ENCODE measurements at places on chromosomes 7 and 10.

- peak; percentile 86 for DNase-seq
These were observed at the start of gene SKIDA1 for GRCh38 chr10:21525367-21526187. Gene SKIDA1, minus strand, starts transcription at chr10:21525682. Its CDS starts 7,860 bp downstream, at chr10:21517822.

DNA sequence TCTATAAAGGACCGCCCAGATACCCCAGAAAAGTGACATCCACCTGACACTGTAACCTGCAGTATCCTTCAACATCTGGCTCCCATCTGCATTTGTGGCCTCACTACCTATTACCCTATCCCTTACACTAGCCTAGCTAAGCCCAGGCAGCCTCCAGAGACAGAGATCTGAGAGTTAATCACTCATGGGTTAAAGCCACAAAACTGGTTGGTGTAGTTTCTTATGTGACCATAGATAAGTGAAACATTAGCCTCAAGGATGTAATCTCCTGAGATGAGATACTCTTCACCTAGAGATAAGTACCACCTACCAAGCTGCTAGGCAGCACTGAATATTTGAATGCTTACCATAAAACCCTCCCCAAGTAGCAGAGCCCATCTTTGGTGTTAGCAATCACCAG, 35.4 kb downstream of the CTTNBP2 start:
- no peak for DNase-seq

- DNase-seq: no peak
These were observed at the start of gene CASD1 for GRCh38 chr7:94509264-94509886. Gene CASD1, plus strand, starts transcription at chr7:94509809. Its CDS starts 276 bp downstream, at chr7:94510085.

DNA sequence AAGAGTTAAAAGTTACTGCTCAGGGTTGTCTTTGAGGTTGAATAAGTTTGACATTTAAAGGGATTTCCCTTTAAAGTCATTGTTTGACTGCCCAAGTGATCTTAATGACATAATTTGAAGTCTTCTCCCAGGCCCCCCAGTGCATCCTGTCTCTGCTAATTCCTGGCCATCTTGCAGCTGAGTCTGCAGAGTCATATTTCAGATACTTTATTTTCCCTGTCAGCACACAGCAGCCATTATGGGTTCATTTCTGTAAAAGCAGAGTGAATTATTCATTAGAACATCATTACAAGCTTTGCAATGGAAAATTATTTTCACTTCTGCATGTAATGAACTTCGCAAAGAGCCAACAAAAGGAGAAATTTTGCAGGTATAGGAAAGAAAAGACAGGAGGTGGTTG, 536.6 kb downstream of the GALNT17 start:
- no peak for DNase-seq

DNA sequence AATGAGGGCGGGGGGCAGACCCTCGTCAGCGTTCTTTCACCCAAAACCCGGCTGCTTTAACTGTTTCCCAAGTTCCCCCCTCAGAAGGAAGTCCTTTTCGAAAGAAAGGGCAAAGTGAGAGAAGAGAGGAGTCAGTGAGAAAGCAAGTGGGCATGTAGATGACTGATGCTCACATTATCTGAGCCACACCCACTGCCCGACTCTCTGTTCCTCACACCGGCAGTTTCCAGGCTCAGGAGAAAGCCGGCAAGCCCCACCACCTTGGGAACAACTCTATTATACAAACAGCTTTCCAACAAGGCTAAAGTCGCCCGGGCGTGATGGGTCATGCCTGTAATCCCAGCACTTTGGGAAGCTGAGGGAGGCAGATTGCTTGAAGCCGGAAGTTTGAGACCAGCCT, 23.1 kb downstream of the RCC1L start:
- no peak for DNase-seq

DNA sequence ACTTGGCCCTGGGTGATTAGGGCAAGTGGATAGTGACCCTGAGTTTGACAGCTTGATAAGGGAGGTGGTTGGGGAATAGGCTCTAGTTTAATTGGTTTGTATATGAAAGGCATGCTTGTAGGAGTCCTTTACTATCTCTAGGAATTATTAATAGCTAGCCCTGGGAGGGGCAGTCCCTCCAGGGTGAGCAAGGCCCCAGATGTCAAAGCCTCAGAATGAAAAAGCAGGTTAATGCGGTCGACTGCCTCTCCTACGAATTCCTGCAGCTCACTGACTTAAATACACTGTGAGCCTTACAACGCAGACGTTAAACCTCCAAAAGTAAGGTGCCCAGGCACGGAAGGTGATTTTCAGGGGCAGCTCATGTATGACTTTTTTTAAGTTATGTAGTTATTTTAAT, 5.2 kb upstream of the BTBD16 start:
- DNase-seq: no peak

- no peak for DNase-seq
These were observed 85.3 kb downstream of the GPR37 start for GRCh38 chr7:124680304-124680703.

- DNase-seq: no peak
These were observed 34.9 kb downstream of the PCGF6 start for GRCh38 chr10:103316087-103316486.

DNA sequence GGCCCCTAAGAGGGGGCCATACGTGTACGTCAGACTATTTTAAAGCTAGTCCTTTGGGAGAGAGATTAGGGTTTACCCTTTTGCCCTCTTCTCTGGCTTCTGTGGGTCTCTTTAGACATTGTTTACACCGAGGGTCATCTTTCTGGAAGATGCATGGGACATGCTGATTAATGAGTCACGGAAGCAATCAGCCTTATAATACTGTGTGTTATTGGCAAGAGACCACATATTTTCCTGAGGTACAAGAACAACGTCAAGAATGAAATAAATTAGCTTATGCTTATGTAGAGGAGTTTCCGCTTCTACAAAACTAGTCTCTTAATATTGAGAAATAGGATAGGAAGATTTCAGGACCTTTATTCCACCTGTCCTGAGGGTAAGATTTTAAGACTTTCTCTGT, 327.7 kb downstream of the BBS9 start:
- DNase-seq: no peak

DNA sequence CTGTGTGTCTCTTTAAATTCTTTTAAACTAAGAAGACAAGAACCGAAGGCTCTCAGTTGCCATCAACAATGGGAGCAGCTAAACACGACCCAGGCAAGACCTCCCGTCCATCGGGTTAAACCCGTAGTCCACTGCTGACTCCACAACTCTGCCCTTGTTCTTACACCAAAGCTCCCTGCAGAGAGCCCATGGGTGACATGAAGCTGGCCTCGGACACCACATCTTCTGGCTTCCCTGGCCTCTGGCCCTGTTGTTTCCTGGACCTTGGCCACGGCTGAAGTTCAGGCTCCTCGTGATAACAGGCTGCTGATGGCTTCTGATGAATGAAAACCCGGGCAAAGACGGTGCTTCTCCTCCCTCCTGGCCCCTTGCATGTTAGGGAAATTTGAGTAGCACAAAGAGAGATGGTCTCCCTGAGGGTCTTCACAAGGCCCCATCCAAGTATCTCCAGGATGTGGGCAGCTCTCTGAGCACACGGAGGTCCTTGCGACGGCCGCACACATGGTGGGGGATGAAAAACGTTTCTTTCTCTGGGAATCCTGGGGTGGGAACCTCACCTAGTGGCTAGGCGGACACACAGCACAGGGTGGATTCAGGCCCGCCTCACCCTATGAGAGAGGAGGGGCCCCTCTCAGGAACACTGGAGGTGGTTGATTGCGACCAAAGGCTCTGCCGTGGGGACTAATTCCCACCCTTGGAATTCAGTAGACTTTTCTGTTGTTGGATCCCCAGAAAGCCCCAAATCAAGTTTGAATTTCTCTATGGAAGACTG, 271.1 kb downstream of the ADARB2 start:
- DNase-seq: no peak

DNA sequence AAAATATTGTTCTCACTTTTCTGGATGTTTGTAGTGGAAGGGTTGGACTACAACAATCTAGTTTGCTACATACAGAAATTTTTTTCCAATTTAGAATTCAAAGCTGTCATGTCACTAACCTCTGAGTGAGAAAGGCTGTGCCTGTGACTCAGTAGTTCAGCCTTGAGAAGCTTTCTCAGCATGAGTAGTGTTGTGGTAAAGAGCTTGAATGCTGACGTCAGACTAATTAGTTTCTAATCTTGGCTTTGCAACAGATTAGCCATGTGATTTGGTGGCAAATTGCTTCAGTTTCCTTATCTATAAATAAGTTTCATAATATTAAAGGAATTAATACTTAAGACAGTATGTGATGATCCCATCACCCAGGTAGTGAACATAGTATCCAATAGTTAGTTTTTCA, 83.8 kb downstream of the ABCA13 start:
- no peak for DNase-seq

DNA sequence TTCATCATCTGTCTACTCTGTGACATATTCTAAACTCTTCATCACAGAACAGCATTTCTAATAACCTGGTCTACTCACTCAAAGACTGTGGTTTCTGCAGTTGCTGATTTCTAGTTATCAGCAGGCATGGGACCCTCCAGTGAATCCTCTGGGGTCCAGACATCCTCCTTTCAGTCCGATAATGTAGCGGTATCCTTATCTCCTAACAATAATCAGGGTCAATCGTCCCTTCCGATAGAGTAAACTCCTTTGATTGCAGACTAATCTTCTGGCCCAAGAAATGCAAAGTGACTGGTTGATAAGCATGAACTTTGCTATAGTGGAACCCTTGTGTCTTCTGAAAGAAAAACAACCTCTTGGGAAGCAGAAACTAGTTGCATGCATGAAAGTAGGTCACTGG, 1209.8 kb upstream of the CELF2 start:
- no peak for DNase-seq

- DNase-seq: no peak
These were observed 6.5 kb upstream of the RET start for GRCh38 chr10:43070121-43071085.

Data from cortex of kidney (tissue), 1 donor.